ENCODE measurements at places on chromosomes 12 and 14.

DNA sequence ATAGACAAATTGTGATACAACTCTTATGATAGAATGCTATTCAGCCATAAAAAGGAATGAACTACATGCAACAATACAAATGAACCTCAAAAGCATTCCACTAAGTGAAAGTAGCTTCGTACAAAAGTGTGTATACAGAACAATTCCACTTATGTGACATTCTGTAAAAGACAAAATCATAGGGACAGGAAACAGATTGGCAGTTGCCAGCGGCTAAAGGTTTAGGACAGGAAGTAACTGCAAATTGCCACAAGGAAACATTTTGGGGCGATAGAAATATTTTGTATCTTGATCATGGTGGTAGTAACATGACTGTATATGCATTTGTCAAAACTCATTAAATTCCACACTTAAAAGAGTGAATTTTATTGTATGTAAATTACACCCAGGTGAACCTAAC, 113.4 kb downstream of the CAPZA3 start:
- DNase-seq, result no peak

- DNase-seq, result no peak
Observed at GRCh38 chr14:61365667-61366212, 44.4 kb downstream of the PRKCH start.

DNA sequence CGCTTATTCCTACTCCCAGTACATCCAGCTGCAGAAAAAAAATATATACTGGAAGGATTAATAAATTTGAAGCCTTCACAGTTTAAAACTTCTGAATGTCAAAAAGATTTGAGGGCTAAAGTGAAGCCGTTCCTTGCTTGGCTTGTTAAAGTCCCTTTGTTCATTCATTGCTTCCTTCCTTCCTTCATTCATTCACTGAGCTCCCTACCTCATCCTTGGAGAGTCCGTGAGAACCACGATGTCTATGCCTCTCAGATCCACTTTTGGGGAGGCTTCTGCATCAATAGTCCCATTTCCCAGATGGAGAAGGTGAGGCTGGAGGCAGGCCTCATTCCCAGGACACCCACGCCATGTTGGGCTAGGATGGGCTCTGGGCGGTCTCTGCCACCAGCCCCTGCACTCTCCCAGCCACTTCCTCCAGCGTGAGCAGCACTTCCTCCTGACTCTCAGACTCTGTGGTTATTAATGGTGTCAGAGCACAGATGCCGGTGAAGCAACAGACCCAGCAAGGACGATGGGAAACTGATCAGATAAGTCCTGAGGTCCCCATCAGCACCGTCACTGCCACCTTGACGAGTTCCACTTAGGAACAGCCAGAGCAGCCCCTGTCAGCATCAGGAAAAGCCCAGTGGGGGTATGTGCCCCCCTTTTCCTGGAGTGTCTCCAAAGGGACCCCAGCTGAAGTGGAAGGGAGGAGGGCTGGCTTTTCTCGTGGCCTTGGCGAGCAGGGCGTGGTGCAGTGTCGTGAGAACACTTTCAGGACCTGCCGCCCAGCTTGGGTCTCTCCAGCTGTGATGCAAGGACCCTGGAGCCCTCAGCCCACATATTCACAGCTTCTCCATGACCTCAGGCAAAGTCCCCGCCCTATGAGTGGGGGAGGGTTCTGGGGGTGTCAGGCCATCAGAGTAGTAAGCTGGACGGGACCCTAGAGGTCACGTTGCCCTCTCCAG, 21.2 kb downstream of the ASB2 start:
- DNase-seq, result peak; percentile 77

DNA sequence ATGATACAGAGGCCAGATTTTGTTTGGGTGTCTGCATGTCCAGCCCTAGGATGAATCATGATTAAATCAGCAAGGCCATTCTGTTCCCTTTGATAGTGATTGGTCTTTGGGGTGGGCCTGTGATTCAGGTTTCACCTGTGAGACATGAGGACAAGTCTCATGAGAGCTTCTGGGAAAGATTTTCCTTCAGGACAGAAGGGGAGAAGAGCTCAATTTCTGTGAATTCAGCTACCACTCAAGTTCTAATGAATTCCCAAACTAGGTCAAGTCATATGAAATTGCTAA, 73.4 kb downstream of the ZNF664 start:
- DNase-seq, result no peak

DNA sequence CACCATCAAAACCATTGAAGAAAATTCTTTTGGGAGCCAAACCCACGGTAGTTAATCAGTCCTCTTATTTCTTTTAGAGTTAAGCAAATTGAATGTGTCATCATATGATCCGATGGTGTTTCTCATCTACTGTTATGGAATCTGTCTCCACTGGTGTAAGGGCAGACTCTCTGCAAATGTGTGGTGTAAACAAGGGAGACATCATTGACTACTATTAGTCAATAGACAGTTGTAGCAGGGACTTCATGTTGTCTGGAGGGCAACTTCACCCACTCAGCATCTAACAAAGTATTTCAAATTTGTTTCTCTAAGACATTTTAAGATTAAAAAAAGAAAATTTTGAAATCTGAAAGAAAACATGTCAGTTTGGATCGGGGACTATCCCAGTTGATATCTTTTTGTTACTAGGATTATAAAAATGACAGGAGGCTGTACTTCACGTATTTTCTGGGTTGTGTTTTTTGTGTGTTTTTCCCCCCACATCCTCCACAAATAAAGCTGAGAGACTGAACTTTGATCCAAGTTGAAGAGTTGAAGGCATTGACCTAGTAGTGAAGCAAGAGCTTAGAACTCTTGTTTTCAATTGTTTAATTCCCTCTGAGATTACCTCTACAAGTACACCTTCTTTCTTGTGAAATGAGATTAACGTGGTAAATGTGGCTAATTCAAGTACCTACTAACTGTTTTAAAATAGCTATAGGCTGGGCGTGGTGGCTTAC, 4.0 kb downstream of the GOLGA5 start:
- no peak for DNase-seq

- DNase-seq, result no peak
Observed at GRCh38 chr14:102164241-102164641, 24.5 kb downstream of the WDR20 start.

DNA sequence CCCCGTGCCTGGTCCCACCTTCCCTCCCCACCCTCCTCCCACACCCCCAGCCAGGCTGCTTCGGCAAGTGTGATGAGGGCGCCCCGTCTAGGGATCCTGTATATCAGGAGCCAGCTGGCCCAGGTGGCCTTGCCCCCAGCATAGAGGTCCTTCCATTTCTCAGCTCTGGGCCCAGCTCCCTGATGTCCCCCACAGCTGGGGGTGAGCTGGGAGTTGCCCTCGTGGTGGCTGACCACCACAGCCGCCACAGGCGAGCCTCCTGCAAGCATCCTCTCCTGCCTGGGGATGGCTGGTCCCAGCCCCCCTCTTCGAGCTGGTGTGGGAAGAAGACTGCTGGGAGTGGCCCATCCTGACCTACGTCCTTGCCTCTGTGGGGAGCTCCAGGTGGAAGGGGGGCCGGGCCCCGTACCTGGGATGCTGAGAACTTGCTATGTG, 7.4 kb downstream of the ASPG start:
- no peak for DNase-seq

DNA sequence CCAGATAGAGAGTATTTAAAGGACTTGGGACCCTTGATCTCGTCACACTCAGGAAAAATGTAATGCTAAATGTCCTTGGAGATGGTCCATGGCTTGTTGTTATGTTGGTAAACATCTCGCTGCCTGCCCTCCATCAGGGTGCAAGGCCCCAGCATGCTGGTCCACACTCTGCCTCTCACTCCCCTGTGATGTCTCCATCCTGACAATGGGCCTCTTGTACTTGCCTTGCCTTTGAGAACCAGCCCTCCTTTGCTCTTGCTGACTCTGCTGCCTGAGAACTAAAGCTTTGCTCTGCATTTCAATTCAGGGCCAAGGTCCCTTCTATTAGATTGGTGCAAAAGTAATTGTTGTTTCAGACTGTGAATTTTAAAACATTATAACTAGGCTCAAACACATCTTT, 131.0 kb upstream of the LMNTD1 start:
- DNase-seq, result no peak

DNA sequence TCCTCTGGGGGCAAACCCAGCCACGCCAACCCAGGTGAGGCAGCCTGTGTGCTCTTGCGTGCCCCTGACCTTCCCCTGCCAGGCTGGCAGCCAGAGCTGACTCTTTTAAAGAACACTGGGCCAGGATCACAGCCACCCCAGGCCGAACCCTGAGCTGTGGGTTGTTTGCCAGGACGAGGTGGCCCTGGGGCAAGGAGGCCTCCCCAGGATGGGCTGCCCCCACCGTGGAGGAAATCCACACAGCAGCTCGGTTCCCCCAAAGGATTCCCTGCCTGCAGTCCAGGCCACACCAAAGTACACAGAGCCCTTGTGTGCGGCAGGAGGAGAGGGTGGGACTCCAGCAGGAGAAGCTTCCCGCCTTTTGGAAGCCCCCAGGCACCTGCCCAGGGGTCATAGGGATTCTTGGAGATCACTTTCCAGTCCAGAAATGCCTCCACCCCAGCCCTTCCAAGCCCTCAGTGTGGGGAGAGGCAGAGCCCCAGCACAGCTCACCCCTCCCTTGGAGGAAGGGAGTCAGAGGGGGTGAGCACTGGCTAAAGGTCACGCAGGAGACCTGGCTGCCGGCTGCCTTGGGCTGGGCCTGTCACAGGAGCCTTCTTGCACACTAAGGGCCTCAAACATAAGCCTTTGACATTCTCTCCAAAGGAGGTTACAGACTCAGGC, 115.6 kb downstream of the CALM1 start:
- no peak for DNase-seq

GRCh38 chr14:99930420-99931274, 134.6 kb upstream of the EVL start:
- DNase-seq, result peak; percentile 59

DNA sequence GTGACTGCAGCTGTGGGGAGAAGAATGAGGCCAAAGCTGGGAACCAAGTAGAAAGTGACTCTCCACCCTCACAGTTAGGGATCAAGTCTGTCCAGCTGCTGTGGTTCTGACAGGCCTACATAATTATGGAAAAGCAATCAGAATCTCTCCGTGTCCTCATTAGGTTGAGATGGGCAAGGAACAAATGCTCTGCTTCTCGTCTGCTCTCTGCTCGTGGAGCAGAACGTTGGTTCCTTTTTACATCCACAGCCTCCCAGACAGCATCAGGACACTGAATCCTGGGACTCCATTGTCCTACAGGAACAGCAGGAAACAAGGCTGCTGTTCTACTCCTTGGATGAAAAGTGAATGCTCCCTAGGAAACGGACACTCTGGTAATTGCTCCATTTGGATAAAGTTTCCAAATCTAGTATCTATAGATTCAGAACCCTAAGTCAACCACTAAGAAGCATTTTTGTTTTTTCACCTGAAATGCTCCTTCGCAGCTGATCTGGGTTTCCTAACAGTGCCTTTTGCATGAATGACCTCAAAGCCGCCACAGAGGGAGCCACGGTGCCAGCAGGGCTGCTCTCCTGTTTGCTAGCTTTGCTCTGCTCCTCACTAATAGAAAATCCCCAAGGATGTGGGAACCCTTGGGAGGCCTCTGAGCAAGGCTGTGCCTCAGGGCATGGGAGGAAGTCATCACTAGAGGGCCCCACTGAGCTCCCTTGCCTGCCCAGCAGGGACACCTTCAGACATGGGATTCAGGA, 102.0 kb downstream of the EGLN3 start:
- DNase-seq, result no peak

GRCh38 chr14:70036665-70037064, 152.1 kb downstream of the SLC8A3 start:
- no peak for DNase-seq

GRCh38 chr12:76024102-76024781, 7.3 kb downstream of the PHLDA1 start:
- no peak for DNase-seq

GRCh38 chr12:113611652-113612051, 140.0 kb upstream of the LHX5 start:
- no peak for DNase-seq

GRCh38 chr14:91350813-91351511, 66.7 kb downstream of the CCDC88C start:
- no peak for DNase-seq

- DNase-seq, result peak; percentile 62
Observed at GRCh38 chr12:52171950-52172512, 19.8 kb downstream of the KRT80 start.

- peak; percentile 76 for DNase-seq
Observed at GRCh38 chr14:104827177-104828055, 26.5 kb downstream of the ZBTB42 start.

GRCh38 chr14:59583755-59584154, 7.1 kb upstream of the CCDC175 start:
- no peak for DNase-seq

DNA sequence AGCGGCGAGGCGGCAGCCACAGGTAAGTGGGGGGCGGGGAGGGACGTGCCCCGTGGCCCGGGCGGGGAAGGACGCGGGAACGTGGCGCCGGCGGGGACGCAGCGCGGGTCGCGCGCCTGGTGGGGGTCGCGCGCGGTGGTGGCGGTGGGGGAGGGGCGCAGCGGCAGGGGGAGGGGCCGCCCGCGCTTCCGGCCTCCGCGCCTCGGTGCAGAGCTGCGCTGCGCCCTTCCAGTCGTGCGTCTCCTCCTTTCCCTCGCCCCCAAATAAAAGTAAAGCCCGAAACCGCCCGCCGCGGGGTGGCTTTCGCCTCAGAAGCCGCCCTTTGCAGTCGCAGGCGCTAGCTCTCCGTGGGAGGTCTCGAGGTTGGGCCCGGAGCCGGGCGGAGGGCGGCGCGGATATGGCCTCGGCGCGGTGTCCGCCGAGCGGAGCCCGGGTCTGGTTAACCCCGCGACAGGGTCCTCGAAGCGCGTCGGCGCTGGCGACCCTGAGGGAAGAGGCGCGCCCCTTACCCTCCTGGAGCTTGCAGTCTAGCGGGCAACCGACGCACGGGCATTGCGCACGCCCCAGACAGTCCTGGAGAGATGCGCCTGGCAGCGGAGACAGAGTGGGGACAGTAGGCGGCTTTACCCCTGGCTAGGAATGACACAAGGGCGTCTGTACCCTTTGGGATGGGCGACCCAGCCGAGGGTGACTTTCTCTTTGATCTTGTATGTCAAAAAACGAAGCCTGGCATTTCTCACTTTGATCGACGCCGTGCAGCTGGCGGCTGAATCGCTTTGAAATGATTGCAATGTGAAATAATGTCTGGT, 589 bp downstream of the ATF1 start:
- DNase-seq, result no peak

- no peak for DNase-seq
Observed at GRCh38 chr14:67317822-67318221, 41.8 kb downstream of the ATP6V1D start.

DNA sequence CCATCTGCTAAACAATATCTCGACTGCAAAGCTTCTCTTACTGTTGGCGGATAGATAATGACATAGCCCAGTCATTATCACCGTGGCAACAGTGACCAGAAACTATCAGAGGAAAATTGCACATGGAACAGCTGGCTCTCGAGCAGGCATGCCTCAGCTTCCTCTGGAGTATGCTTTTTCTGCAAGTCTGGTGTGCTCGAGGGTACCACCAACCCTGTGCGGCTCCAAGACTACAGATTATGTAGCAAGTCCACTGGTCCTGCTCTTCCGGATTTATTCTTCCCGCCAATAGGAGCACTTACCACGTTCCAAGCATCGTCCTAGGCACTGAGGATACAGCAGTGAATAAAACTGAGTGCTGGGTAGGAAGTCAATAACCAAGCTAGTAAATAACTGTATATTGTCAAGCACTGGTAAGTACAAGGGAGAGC, 1.4 kb upstream of the GLRX5 start:
- DNase-seq, result peak; percentile 58

GRCh38 chr12:89267404-89267803, 84.9 kb downstream of the DUSP6 start:
- no peak for DNase-seq

- DNase-seq, result no peak
Observed at GRCh38 chr14:75422169-75422568, 5.7 kb upstream of the JDP2 start.

- DNase-seq, result no peak
Observed at GRCh38 chr14:70343141-70343540, 16.3 kb downstream of the COX16 start.

GRCh38 chr14:63893701-63894458, 41.1 kb downstream of the SYNE2 start:
- DNase-seq, result no peak

All from activated CD8-positive, alpha-beta memory T cell treated with anti-CD3 and anti-CD28 coated beads, Interleukin-2, amount 50 U/mL, for 48 hours (primary cell).